CD4-positive, alpha-beta T cell treated with Interleukin-17A for 4 hours (primary cell): ENCODE measurements at places on chromosomes 11 and 22.

DNA sequence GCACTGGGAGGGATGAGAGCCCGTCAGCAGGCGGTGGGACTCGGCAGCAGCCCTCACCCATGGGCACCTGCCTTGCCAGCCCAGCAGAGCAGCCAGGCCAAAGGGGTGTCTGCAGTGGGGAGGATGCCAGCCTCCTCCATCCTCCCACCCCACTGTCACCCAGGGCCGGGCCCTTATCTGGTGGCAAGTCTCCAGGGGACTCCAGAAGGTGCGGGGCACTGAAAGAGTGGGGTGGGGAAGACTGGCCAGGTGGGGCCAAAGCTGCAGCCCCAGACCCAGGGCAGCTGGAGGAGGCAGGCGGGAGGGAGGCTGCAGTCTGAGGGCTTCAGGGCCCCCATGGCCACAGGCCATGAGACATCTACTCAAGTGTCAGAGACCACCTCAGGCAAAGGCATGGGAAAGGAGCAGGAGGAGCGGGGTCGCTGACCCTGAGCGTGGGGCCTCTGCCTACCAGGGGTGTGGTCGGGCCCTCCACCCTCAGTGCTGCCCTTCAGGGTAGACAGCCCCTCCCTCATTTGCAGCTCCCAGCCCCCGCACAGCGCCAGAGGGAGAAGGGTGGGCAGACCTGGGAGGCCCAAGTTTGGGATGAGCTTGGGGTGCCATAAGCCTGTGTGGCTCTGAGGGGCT lies 3.5 kb downstream of the DGCR6L start:
- no peak for DNase-seq

DNA sequence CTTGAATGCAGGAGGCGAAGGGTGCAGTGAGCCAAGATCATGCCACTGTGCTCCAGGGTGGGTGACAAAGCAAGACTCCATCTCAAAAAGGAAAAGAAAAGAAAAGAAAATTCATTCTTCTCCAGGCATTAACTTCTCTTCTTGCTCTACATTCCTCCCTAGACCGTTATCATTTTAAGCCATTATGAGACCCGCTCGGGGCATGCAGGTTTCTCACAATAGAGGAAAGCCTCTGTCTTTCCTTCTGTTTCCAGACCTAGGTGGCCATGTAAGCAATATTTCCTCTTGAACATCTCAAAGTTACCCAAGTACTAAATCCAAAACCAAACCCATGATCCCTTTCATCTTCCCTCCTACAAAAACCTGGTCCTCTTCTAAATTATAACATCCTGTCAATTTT lies 139.6 kb downstream of the RBFOX2 start:
- DNase-seq: no peak

DNA sequence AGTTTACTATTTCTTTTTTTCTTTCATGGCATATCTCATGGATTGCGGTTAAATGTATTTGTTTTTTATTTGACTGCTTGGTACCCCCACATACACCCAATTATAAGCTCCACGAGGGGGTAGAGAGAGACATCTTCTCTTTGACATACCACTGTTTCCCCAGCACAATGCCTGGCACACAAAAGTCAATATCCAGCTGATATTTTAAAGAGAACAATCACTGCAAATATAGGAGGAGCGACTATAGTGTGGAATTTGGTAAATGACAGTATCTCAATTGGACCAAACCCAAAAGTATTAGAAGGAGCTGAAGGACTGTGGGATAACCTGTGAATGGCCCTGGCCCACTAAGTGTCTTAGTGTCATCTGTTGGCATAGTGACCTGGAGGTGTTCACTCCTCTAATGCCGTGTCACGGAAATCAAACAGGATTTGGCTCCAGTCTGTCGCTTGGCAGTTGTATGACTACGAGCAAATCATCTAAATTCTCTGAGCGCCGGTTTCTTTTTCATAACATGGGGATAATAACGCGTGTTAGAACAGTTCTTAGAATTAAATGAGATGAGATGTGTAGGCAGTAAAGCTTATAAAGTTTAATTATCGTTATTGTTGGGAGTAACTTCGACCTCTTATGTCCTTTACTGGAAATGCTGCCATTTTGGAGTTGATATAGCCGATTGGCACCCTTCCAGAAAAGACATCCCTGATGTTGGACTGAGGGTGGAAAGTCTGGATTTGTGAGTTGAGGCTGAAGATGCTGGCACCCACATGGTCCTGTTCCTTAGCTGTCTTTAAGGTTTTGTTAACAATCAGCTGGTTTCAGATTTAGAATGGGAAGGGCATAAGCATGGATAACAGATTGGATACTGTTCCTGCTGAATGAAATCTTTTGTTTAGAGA lies 144.5 kb downstream of the DBX1 start:
- no peak for DNase-seq

DNA sequence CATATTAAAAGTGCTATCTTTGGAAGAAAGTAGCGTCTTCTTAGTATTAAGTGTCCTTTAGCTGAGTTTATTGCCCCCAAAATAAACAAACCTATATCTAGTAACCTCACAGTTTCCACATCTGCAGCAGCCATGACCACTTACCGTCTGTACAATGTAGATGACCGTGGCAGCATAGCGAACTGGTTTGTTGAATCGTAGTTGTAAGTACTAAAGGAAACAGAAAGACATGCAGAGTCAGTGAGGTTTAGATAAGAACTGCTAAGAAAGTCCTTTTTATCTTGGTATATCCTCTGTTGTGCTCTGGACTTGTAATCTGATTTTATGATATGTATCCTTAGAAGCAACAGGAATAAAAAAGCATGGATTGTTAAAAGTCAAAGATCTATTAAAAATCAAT lies 9.4 kb downstream of the SLC5A12 start:
- no peak for DNase-seq

GRCh38 chr22:45296628-45297297 lies 12.0 kb downstream of the UPK3A start:
- peak; percentile 64 for DNase-seq

- no peak for DNase-seq
These were observed 114.5 kb downstream of the MAML2 start for GRCh38 chr11:96228473-96228891.

DNA sequence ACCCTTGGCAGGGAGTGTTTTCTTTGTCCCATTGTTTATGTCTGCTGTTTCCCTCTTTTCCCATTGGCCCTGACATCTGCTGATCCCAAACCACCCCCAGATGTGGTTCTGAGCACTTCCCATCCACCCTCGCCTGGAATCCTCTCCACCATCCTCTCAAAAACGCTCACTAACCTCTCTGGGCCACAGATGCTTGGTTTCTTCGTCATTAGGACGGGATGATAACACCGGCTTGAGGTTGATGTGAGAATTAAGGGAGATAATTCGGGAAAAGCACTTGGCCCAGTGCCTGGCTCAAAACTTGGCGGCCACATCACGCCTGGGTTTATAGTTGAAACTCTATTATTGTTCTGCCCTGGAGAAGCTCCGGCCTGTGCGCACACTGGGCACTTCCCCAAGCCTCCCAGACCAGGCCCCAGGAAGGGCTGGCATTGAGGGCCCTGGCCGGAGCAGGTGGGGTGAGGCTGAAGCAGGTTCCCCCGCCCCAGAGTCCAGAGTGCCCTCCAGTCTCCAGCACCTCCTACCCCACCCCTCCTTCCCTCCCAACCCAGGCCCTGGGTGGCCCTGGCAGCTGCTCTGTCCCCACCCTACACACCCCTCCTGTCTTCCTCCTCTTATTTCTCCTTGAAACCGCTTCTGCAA lies 63.7 kb downstream of the CYTH4 start:
- DNase-seq: no peak

DNA sequence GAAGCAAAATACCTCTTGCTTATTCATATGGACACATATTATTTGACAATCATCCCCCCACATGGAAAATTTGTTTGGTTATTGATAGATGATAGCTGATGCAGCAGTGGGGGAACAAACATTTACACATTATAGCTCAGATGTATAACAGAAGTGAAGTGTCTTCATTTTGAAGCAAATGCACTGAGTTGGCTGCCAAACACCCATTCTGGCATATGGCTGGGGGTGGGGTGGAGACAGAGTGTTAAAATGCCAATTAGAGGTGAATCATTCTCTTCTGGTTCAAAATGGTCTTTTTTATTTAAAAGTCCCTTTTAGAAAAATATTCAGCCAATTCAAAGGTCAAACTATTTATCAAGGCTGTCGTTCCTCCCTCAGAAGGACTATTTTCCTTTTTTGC lies 157.3 kb upstream of the TRPC6 start:
- no peak for DNase-seq

DNA sequence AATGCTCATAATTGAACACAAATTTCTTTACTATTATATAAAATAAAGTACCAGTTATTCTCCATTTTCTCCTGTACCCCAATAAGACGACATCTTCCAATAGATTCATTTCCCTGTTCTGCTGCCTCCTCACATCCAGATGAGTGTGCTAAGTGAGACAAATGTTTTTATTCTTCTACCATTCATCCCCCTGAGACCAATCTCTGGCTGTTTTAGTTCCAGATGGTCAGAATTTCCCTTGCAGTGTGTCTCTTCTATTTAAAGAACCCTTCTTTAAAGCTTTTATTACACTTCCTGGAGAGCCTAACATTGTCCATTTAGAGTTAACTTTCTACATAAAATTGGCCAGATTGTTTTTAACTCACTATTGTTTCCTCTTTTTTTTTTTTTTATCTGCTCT lies 41.2 kb upstream of the GLYATL1 start:
- no peak for DNase-seq

DNA sequence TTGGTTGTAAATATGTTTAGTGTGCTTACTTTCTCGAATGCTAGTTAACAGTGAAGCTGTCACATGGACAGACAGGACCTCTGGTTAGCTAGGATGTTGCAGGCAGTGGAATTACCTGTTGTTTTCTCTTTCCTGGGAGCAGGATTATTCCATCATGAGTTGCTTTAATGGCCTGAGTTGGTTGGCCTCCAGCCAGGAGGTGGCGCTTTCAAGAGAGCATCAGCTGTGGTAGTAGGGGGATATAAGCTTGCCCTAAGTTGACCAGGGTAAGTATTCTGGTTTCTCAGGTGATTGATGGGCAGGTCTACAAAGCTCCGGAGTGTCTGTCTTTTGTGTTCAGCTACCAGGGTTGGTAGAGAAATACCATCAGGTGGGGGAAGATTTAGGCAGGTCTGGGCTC lies 43.5 kb downstream of the NELL1 start:
- no peak for DNase-seq

DNA sequence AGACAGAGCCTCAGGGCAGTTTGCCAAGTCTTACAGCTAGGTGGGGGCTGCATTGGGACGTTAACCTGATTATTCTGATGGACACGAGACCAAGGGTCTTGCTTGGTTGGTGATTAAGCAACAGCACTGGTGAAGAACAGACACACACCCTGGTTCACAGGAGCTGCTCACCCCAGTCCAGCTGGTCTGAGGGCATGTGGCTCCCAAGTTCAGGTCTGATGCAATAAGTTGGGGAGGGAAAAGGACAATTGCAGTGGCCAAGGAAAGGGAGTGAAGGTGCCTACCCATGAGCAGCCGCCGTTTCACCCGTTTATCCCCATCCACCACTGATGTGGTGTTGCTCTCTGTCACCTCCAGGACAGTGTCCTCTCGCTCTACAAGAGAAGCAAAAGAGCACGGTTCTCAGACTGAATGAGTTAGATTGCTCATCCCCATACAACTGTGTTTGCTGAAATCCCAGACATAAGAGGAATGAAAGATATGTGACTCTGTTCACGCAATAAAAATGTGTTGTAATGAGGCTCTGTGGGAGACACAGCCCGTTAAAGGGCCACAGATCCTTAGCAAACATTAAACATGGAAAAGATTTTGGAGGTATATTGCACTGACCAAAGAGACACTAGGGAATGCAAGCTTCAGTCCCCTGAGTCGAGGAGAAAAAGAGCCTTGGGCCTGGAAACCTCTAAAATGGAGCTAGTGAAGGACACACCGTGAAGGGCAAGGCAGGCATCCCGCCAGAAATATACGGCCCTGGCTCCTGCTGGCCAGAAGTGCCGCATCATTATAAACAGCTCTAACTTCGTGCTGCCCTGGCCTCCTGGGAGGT lies 25.6 kb downstream of the SCUBE2 start:
- no peak for DNase-seq

- no peak for DNase-seq
These were observed 56.6 kb downstream of the LMO2 start for GRCh38 chr11:33835143-33835878.

DNA sequence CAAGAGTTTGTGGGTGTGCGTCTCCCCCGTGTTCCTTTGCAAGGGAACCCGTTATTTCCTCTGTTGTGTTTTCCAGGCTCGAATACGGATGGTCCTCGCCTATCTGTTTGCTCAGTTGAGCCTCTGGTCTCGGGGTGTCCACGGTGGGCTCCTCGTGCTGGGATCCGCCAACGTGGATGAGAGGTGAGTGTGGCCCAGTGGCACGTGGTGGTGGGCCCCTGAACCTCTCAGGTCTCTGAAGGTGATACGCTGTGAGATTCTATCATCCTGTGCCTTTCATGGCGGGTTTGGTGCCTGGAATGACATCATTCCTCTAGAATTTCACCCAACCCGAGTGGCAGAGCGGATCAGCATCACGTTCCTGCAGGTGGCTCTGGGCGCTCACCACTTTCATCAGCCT lies 32.5 kb downstream of the NADSYN1 start:
- DNase-seq: no peak

GRCh38 chr11:69587454-69588090 lies 53.4 kb upstream of the CCND1 start:
- DNase-seq: no peak

GRCh38 chr11:76669901-76670484 lies 554 bp downstream of the LRRC32 start:
- DNase-seq: no peak

DNA sequence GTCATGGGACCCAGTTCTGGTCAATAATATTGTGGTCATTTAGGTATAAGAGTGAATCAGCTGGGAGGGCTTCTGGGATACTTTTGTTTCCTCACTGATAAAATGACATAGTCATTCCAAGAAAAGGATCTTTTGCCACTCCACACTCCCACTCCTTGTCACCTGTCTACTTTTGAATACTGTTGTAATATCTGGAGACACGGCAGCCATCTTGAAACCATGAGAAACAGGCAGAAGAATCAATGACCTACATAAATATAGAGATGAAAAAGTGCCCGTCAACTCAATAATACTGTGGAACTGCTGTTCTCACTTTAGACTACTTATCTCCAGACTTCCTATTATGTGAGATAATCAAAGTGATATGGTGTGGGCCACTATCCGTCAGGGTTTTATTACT lies 154.2 kb downstream of the CCDC34 start:
- DNase-seq: no peak

DNA sequence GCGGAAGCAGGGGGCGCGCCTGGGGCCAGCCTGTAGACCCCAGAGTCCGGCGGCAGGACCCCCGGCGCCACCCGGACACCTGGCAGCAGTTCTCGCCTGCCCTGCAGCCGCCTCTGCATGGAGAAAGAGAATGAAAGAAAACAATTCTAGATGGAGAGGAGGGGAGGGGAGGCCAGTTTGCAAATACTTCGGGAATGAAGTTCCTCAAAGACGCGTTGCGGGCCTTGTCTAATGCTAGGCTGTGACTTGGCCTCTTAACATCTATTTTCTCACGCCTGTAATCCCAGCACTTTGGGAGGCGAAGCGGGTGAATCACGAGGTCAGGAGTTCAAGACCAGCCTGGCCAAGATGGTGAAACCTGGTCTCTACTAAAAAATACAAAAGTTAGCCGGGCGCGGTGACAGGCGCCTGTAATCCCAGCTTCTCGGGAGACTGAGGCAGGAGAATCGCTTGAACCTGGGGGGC lies 2.1 kb upstream of the BARX2 start:
- no peak for DNase-seq

- no peak for DNase-seq
These were observed 108.5 kb downstream of the MICAL2 start for GRCh38 chr11:12218909-12219308.
